A549 treated with Mapracorat at 1 μM for 4 hours (cell line): ENCODE measurements at places on chromosomes 5 and 9. TPM values are rescaled to one million over a fixed set of nuclear protein-coding genes. Genes with fewer than 3 reads are reported as not detected.

Gene SPARC
- 15.1 to 25.0 TPM (median 18.8 TPM) in 5 replicates for total RNA-seq

Gene SKIC3
- 18.4 to 24.7 TPM (median 22.7 TPM) in 5 replicates for total RNA-seq

Gene ANKRA2
- 8.9 to 12.6 TPM (median 10.9 TPM) in 5 replicates for total RNA-seq

Gene C9orf43
- total RNA-seq: 0.45 to 0.73 TPM (median 0.57 TPM) in 5 replicates

Gene TMEFF1
- 0.53 to 1.7 TPM (median 1.1 TPM) in 5 replicates for total RNA-seq

Gene GRXCR2
- not detected in 5 replicates for total RNA-seq

Gene KCNMB1
- not detected in 5 replicates for total RNA-seq

Gene RRAGA
- 108 to 133 TPM (median 128 TPM) in 5 replicates for total RNA-seq

Gene NOL8
- total RNA-seq: 29.5 to 31.4 TPM (median 30.4 TPM) in 5 replicates

Gene DNLZ
- 22.3 to 44.7 TPM (median 37.5 TPM) in 5 replicates for total RNA-seq
